Stimulated activated CD8-positive, alpha-beta memory T cell treated with anti-CD3 and anti-CD28 coated beads, Interleukin-2, amount 100 ng/mL, for 1 hour (primary cell): ENCODE measurements at places on chromosomes 4 and X.

GRCh38 chr4:4860600-4861389, 1.3 kb downstream of the MSX1 start:
- DNase-seq = no peak

DNA sequence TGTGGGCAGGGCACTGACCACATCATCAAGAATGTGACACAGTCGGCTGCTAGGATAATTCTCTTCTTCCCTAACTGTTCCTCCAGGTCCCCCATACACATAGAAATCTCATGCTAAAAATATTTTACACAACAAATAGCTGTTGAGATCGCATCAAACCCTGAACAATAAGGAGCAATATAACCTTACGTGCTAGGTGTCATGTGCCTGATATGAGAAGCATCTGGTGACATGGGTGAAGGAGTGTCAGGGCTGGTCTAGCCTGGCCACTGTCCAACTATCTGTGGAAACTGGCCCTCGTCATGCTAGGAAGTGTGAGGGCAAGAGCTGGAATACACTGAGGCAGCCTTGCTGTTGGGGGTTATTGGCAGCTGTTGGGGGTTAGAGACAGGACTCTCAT, 167.3 kb upstream of the PGRMC2 start:
- no peak for DNase-seq

- DNase-seq = no peak
These were observed 275.8 kb upstream of the CLNK start for GRCh38 chr4:10960389-10960788.

- peak; percentile 86 for DNase-seq
These were observed 5.0 kb downstream of the UVSSA start for GRCh38 chr4:1351854-1352566.

- no peak for DNase-seq
These were observed 147.4 kb downstream of the LDB2 start for GRCh38 chr4:16750882-16751642.

GRCh38 chr4:173821876-173822275, 291.8 kb upstream of the HAND2 start:
- DNase-seq = no peak

DNA sequence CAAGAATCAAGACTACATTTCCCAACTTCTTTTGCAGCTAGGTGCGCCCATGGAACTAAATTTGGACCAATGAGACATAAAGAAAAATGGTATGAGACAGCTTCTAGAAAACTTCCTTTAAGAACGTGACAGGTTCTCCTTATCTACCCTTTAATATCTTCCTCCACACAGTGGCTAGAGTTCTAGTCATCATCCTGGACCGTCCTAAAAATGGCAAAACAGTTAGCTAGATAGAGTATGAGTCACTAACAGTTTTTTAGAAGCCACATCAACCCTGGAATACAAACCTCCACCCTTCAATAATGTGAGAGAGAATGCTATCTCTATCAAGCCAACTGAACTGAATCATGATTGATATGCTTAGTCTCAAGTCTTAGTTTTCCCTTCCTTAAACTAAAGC, 267.9 kb upstream of the SLC7A11 start:
- DNase-seq = no peak

- no peak for DNase-seq
These were observed 109.1 kb downstream of the PTTG2 start for GRCh38 chr4:38069271-38069760.

DNA sequence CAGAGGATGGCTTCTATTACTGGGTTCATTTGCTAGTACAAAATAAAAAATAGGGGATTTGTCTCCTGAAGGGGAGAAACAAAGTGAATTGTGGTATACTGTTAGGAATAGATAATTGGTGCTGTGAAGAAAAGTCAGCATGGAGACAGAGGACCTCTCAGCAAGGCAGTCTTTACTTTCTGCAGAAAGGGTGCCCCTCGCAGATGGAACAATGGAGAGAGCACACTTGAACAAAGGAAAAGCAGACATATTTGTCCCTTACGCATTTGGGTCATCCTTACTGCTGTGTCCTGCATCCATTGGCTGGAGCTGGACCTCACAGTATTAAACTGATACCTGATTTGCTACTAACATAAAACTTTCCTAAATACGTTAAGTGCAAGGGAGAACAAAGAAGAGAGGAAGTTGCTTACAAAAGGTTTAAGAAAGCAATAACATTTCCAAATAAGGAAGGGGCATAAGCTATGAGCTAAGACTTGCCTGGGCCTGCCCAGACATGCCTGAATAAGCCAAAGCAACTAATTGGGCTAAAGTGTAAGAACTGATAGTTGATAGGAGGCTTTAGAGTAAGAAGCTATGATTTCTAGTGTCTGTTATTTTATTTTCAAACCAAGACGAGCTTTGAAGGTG, 83.8 kb downstream of the CCKAR start:
- no peak for DNase-seq

GRCh38 chrX:9682456-9682855, 83.2 kb downstream of the GPR143 start:
- DNase-seq = no peak

DNA sequence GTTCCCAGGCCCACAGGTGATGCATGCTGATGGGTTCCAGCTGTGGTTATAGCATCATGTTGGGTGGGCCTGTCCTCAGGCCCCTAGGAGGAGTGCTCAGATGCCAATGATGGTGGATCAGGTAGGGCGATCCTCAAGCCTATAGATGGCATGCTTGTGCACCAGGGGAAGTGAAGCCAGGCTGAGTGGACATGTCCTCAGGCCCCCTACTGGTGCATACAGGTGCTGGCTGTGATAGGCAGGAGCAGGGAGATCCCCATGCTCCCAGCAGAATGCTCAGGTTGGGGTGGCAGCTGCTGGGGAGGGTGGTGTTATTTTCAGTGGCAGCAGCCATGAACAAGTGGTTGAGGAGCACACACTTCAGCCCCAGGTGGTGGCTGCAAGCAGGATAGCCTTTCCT, 96.0 kb downstream of the SMARCA1 start:
- no peak for DNase-seq

GRCh38 chrX:23844502-23845138, 61.6 kb downstream of the SAT1 start:
- no peak for DNase-seq

GRCh38 chrX:47093248-47093647, 15.0 kb downstream of the RGN start:
- DNase-seq = no peak

- no peak for DNase-seq
These were observed 716 bp downstream of the KIT start for GRCh38 chr4:54658252-54659093.

GRCh38 chr4:47694322-47694721, 143.5 kb downstream of the CORIN start:
- DNase-seq = no peak

- DNase-seq = no peak
These were observed 147.0 kb downstream of the PDGFC start for GRCh38 chr4:156824451-156825060.

DNA sequence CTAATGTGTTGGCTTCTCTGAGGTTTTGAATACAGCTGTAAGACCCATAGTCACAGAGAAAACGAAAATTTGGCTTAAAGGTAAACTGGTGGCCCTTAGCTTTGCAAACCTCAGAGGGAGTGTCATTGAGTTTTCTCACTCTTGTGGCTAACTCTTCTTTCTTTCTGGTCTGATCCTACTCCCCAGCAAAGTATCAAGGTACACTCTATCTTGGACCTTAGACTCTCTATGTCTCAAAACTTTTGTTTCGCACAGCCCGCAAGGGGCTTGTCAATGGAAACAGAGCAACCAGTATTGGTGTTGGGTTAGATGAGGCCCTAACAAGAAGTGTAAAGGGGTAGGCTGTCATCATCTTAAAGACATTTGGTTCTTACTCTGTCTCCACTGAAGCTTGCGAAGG, 19.8 kb downstream of the APOO start:
- DNase-seq = no peak

DNA sequence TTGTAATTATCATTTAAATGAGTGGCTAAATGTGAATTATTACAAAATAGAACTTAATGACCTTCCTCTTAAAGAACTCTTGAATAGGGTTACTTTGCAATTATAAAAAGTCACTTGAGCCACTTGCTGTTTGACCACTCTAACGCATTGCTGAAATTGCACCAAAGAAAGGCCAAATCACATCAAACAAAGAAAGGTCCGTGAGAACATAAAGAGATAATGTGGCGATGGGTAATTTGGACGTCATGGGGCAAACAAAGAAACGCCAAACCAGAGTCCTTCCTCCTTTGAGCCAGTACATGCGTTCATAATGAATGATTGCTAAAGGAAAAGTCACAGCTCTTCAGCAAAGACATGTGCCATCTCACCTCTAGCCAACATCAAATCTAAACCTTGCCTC, 229.8 kb upstream of the STS start:
- no peak for DNase-seq

GRCh38 chrX:138037548-138037947, 471.6 kb downstream of the ZIC3 start:
- no peak for DNase-seq

DNA sequence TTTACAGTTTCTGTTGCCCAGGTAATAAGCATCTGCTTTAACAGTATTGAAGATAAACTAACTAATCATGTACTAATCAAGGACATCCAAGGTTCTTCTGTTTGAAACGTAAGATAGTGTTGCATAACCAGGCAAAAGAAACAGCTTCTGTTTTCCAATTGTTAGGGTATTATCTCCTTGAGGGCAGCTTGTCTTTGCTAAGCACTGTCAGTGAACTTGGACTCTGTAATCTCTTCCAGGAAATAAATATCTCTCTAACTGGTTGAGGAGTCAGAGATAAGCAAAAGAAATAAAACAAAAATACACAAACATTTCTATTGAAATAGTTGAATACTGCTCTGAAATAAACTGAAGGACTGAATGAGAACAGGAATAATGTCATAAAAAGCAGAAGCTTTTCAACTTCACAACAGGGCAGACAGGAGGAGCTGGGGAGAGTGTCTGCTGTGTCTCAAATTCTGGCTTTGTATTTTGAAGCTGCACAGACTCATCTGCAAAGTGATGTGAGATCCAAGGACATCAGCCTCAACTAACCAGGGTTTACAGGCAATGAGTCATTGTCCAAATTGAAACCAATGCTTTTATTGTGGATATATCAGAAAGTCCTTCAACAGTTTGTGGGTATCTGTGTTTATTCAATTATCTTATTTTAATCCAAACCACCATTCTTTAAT, 1253.0 kb upstream of the PCDH7 start:
- no peak for DNase-seq

- no peak for DNase-seq
These were observed 191.5 kb downstream of the SLC7A11 start for GRCh38 chr4:138050601-138051000.

GRCh38 chrX:15749642-15750610, 11.9 kb downstream of the CA5B start:
- DNase-seq = no peak

DNA sequence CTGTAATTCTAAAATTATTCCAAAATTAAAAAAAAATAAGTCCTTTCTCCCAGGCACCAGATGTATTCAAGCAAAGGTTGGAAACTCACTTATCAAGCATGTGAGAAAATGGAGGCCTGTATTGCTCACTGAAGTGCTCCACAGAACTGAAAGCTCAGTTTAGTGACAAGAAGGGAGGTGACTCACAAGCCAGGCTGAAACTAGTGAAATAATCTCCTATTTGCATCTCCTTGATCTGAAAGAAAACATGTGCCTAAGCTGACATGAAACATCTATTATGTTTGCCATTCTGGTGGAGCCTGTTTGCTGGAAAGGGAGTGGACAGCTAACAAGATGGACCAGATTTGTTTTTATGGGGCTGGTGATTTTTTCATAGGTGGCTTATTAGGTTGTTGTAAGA, 54.0 kb upstream of the AMELX start:
- no peak for DNase-seq

GRCh38 chr4:26400132-26400531, 79.3 kb downstream of the RBPJ start:
- DNase-seq = no peak

- DNase-seq = no peak
These were observed 17.1 kb downstream of the RPS6KA6 start for GRCh38 chrX:84170931-84171330.

DNA sequence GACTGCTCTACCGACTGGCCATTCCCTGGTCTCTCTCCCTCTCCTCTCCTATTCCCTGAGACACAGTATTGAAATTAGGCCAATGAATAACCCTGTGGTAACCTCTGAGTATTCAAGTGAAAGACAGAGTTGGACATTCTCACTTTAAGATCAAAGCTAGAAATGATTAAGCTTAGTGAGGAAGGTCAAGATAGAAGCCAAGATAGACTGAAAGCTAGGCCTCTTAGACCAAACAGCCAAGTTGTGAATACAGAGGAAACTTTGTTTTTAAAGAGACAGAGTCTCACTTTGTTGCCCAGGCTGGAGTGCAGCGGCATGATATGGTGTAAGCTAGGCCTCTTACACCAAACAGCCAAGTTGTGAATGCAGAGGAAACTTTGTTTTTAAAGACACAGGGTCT, 64.6 kb downstream of the KDM6A start:
- DNase-seq = no peak

DNA sequence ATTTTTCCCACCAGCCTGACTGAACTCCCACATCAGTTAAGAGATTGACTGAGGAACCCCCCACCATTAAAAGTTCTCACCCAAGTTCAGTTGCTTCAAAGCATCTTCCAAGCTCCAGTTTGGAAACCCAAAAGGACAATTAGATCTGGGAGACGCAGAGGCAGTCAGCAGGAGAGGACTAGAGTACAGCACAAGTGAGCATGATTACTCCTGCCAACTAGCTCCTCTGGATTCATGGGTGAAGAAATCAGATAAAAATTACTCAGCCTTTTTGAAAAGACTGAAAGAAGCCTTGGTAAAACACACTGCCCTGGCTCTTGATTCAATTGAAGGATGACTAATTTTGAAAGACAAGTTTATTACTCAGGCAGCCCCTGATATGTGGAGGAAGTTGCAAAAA, 297.5 kb downstream of the ADAM29 start:
- no peak for DNase-seq

DNA sequence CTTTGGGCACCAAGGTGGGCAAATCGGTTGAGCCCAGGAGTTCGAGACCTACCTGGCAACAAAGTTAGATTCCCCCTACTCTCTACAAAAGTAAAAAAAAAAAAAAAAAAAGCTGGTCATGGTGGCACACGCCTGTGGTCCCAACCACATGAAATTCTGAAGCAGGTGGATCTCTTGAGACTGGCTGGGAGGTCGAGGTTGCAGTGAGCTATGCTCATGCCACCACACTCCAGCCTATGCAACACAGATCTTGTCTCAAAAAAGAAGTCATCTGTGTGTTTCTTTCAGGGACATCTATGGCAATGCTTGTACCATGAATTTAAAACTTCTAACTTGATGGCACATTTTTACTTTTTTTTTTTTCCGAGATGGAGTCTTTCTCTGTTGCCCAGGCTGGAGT, 55.3 kb downstream of the UGT2A2 start:
- no peak for DNase-seq

DNA sequence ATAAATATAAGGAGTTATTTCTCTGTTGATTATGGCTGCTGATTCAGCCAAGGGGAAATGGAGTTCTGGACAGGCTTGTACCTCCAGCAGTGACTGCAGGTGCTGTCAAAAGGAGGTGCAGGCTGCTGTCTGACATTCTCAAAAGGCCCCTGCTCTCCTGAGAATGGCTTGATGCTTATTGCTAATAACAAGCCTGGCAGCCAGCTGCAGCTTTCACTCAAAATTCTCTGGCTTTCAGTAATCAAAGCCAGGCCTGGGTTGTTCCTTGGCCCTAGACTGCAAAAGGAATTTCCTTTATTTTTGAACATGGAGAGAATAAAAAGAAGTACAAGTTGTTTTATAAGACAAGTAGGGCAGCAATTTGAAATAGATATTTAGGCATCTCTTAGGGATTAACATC, 575.9 kb downstream of the MID1IP1 start:
- no peak for DNase-seq
